Fibroblast of skin of left biceps (primary cell): ENCODE measurements at places on chromosomes 11 and 22.

- DNase-seq, result no peak
Observed at GRCh38 chr22:36921309-36922104, 8.1 kb downstream of the CSF2RB start.

GRCh38 chr11:830295-831117, 2.2 kb upstream of the CD151 start:
- no peak for DNase-seq

DNA sequence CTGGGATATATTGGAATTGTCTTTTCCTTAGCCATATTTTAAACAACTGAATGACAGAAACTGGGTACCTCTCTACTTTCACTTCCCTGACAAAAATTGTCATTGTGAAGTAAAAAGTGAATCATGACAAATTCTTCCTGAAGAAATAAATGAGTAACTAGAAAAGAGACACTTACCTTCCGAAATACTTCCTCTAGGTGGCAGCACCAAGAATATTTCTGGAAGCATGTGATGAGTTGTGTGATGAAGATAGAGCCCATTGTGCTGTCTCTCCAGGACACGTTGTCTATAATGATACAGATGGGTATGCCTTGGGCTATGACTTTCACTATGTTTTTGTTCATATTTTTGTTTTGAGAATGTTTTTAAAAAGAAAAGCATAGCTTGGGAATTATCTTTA, 21.5 kb downstream of the CASP4 start:
- no peak for DNase-seq

DNA sequence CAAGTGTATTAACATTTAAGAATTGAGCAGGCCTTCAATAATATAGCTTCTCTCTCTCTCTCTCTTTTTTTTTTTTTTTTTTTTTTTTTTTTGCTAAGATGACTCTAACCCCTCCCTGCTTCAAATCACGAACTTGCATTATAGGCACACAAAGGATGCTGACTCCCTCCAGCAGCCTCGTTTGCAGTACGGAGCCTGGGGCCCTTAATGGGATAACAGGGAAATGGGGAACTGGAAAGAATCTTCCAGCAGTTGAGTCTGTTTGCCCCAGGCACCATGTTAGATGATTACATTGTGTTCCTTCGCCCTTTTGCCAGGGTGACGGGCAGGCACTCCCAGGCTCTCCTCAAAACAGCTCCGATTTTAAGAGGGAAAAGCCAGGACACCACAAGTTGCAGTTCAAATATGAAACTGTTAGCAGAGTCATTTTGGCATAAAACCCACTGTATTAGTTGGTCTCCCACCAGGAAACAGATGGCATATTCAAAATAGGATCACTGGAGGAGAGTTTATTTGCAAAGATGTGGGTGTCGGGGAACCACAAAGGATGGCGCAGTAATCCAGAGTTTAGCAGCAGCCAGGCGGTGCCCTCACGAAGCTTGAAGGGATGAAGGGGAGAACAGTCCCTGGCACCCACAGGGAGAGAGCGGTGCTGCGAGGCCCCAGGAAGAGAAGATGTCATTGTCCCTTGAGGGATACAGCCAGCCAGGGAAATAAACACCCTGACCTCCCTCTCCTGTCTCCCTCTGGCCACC, 26.5 kb upstream of the TREH start:
- DNase-seq, result no peak
